Heart right ventricle (tissue), 16 donors: ENCODE measurements at places on chromosomes 16 and 17. TPM values are rescaled to one million over a fixed set of nuclear protein-coding genes. Genes with fewer than 3 reads are reported as not detected.

DNA sequence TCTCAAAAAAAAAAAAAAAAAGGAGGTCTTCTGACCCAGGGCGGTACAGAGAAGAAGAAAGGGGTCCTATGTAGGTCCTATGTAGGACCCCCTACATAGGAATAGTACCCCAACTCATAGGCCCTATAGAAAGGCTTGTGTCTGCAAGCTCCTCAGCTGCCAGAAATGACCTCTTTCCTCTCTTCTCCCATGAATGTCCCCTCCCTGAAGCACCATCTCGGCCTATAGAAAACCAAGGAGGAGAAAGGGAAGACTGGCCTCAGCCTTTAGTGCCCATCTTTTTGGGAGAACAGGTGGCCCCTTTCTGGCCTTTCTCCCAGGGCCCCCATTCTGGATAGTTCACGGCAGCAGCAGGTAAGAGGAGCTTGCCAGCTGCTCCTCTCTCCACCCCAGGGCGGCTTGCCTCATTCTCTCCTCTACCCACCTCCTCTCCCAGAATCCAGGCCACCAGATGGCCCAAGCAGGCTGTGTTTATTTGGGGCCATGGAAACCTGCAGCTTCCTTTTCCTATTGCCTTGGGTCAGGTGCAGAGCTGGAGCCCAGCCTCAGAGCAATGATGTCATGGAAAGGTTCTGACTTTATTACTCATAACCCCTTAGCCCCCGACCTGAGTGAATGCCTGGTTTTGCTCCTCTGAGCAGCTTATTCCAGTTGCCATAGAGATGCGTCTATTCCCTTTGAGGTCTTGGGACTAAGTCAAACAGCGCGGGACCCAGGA lies 1.6 kb upstream of the MRPL58 start:
- peak; percentile 81 for DNase-seq

GRCh38 chr17:27980043-27980442 lies 62.4 kb upstream of the NLK start:
- peak; percentile 50 for DNase-seq

GRCh38 chr17:13940858-13941665 lies 128.2 kb upstream of the COX10 start:
- no peak for DNase-seq

DNA sequence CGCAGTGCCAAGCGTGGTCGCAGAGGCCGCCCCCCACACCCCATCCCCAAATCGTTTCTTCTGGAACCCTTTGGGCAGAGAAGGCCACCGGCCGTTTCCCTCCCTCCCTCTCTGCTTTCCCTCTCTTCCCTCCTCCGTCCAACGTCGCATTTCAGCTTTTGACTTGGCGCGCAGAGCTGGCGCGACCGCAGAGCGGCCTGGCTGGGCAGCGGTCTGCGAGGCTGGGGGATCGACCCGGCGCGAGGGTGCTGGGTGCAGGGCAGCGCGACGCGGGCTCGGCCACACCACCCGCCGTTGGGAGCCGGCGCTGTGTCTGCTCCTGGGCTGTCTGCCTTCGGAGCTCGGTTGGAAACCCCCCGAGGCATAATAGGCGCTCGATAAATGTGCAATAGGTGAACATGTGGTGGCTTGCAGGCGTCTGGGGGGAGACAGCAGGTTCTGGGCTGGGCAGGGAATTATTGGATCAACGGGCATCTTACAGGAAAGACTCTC lies 2.8 kb upstream of the NTN3 start:
- no peak for DNase-seq

DNA sequence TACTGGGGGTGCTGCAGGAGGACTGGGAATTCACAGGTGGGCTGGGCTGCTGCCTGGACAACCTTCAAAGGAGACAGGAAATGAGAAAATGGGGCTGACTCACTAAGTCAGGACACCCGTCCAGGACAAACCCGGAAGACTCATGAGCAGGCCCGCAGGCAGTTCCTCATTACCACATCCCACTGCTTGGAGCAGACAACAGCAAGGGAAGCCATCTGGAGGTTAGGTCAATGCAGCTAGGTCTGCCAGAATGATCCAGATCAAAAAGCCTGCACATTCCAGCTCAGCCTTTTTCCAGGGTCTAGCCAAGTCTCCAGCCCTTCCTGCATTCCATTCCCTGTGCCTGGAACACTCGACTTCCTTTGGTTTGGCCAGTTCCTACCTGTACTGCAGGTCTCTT lies 536.5 kb upstream of the CDH11 start:
- DNase-seq = no peak

GRCh38 chr17:81059026-81059425 lies 24.1 kb downstream of the BAIAP2 start:
- no peak for DNase-seq

- no peak for DNase-seq
These were observed 24.8 kb downstream of the KRT23 start for GRCh38 chr17:40912486-40913210.

DNA sequence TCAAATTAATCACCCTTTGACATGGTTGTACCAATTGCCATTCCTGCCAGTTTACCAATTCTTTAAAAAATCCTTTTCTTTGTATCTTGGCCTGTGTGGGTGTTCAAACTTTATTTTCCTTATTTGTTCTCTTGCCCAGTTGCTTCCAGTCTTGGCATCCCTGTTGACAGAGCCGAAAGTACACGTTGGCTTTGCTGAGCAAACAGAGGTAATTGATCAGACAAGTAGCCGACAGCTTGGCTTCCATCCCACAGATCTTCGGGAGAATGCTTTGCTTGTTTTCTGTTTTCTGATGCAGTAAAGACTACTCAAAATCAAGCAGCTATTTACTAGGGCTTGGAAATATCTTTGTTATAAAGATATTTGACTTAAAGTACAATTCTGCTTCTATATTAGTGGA lies 506.8 kb upstream of the SALL1 start:
- DNase-seq = no peak

- DNase-seq = no peak
These were observed 163.8 kb upstream of the CACNG5 start for GRCh38 chr17:66671156-66671555.

GRCh38 chr16:64363039-64363438 lies 758.8 kb downstream of the CDH11 start:
- no peak for DNase-seq

DNA sequence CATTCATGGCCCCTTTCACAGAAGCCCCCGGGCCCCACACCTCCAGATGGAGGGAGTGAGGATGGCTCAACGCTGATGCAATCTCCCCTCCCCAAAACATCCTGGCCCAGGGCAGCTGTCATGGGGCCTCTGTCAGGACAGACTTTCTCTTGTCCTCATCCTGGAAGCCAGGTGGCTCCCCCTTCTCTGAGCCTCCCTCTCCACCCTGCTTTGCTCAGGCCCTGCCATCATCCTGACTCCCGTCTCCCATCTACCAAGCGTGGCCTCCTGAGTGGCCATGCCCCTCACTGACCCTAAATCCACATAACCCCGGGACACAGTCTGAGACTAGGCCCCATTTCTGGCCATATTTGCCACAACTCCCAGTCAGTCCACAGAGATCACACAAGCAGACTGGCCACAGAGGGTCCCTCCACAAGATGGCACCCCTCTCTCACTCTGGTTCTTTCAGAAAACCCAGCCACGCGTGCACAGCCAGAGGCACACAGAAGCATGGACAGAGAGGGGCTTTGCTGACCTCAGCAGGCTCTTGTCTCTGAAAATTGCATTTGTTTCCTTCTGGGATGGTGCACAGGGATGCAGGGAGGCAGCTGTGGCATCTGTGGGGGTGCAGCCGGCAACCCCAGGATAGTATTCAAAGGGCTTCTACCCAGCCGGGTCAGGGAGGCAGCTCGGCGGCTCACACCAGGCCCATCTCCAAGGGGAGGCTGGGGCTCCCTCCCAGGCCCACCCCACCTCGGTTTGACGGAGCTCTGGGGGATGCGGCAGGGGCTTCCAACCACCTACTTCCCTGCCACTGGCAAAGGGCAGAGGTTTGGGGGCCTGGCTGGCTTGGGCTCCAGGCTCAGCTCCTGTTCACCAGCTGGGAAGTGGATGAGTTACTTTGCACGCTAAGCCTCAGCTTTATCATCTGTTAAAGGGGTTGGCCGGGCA lies 16.9 kb downstream of the DOC2B start:
- DNase-seq = no peak

GRCh38 chr17:41457676-41458075 lies 9.5 kb downstream of the KRT32 start:
- DNase-seq = no peak

DNA sequence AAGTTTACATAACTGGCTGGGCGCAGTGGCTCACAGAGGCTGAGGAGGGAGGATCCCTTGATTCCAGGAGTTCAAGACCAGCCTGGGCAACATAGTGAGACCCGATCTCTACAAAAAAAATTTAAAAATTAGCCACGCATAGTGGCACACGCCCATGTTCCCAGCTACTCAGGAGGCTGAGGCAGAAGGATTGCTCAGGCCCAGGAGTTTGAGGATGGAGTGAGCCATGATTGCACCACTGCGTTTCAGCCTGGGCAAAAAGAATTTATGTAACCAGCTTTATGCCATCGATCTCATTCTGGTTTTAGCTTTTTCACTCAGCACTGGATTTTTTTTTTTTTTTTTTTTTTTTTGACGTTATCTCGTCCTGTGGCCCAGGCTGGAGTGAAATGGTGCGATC lies 9.1 kb upstream of the CD300E start:
- no peak for DNase-seq

DNA sequence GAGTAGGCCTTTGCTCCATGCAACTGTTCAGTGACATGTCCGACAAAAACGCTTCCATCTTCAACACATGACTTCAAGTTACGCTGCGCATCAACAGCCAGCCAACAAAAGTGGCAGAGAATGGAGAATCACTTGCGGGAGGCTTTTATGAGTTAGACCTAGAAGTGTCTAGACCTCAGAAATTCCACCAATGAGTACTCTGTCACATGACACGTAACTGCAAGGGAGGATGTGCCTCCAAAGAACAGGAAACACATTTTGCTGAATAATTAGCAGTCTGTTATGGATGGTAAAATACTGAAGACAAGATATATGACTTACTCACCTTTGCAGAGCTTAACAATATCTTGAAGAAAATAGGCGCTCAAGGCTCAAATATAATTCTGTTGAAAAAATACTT lies 62.1 kb downstream of the MYO1D start:
- DNase-seq = no peak

The TPSAB1 gene
- polyA plus RNA-seq = 1.5 TPM

The SLC7A5 gene
- polyA plus RNA-seq = 3.5 TPM

The TBC1D3C gene
- not detected for polyA plus RNA-seq

The HIC1 gene
- polyA plus RNA-seq = 8.3 TPM

The KRTAP3-1 gene
- polyA plus RNA-seq = not detected

The SLC52A1 gene
- not detected for polyA plus RNA-seq
